ENCODE measurements at places on chromosomes 11 and 22.

- DNase-seq, result no peak
Observed at GRCh38 chr11:116502641-116503061, 270.1 kb downstream of the BUD13 start.

DNA sequence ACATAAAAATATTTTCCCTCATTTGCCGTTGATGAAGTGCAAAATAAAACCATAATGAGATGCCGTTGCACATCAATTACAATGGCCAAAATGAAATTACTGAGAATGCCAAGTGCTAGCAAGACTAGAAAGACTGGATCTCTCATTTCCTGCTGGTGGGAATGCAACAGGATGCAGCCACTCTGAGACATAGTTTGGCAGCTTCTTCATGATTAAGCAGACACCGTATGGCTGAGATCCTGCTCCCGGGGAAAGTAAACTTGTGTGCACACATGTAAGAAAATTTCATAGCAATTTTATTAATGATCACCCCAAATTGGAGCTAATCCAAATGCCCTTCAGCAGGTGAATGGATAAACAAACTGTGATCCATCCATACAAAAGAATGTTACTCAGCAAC lies 1013.2 kb downstream of the TBC1D22A start:
- no peak for DNase-seq

- DNase-seq, result no peak
Observed at GRCh38 chr11:72439455-72439854, 5.1 kb upstream of the CLPB start.

GRCh38 chr11:78398715-78399114 lies 18.9 kb downstream of the GAB2 start:
- DNase-seq, result no peak

Data from islet precursor cell (in vitro differentiated cells).